ENCODE measurements at places on chromosomes 2 and 18.

DNA sequence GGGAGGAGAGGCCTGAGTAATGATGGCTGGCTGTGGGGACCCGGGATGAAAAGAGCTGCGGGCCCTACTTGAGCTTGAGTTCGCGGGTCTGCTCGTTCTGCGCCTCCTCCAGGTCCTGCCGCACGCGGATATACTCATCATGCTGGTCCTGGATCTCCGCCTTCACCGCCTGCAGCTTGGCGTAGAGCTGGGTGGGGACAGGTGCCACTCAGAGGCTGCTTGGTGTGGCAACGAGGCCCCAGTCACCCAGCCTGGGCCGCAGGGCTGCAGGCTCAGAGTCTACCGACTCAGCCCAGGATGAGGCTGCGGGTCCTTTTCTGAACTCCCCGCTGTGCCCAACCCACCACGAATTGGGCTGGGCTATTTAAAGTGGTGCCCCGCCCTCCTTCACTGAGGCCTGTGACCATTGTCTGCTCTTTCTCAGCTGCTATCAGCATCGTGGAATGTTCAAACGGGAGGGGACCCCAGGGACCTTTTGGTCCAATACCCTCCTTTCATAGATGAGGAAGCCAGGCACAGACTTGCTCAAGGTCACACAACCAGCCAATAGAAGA is 28.0 kb downstream of the KIF3C start:
- no peak for DNase-seq

GRCh38 chr2:220168891-220169546 is 541.6 kb downstream of the SLC4A3 start:
- no peak for DNase-seq

- no peak for DNase-seq
Observed at GRCh38 chr18:21513292-21513691, 87.2 kb downstream of the ESCO1 start.

GRCh38 chr18:22043837-22044236 is 125.6 kb upstream of the GATA6 start:
- no peak for DNase-seq

DNA sequence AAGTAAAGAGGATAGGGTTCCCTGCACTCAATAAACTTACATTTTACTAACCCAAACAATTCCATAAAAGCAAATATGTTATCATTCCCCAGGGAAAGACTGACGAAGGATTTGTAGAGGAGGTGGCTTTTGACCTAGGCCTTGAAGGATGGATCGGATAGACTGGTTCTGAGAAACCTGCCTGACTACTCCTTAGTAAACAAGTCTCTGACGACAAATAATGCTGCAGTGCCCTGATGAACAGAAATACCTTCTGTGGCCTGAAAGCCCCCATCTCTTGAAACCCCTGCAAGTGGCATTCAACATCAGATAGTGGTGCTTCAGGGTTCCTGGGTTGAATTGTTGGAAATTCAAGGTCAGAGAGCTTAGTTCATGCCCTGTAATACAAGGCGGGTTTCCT is 19.2 kb downstream of the PRKCE start:
- DNase-seq: no peak

DNA sequence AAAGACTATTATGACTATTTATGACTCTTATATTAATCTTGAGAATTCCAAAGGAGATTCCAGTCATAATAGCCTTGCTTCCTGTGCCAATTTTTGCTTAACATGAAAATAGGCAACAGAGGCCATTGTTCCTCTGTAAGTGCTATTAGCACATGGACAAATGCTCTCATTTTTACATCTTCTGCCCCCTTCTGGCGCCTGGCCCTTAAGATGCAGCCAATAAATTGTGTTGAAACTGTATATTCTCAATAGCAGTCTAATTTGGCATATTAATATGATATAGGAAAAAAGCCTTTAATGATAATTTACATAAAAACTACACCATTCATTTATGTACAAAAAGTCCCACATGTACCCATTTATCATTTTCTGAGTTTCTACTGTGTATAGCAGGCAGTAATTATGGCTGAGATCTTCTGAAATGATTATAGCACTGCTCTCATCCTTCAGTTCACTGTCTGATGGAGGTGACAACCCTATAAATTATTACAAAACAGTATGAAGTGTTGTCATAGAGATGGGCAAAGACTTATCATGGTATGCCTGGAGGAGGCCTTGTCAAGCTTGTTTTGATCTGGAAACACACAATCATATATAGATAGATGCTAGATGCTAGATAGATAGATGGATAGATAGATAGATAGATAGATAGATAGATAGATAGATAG is 613.3 kb downstream of the TSN start:
- DNase-seq: no peak

- no peak for DNase-seq
Observed at GRCh38 chr2:156379071-156379470, 46.5 kb upstream of the NR4A2 start.

- no peak for DNase-seq
Observed at GRCh38 chr18:49321797-49322461, 138.5 kb downstream of the DYM start.

DNA sequence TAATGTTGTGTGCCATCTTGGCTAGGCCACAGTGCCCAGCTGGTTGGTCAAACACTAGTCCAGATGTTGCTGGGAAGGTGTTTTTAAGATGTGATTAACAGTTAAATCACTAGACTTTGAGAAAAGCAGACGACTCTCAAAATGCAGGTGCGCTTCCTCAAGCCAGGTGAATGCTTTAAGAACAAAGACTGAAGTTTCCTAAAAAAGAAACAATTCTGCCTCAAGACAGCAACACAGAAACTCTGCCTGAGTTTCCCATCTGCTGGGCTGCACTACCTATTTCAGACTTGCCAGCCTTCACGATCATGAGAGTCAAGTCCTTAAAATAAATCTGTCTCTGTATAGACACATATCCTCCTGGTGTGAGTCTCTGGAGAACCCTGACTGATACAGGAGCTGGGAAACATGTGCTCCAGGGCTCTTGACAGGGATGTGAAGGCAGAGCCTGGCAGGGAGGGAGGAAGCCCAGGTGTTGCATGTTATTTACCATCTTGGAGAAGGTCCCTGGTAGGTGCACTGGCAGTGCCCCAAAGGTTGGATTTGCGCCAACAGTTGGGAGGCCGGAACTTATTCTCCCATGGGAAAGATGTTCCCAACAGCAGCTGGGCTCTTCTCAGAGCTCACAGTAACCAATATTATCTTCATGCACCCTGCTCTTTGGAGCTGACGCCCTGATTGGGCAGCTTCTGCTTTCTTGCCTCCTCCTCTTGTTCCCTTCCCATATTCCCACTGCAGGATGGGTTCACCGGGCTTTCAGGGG is 43.9 kb downstream of the ST6GAL2 start:
- DNase-seq: no peak

DNA sequence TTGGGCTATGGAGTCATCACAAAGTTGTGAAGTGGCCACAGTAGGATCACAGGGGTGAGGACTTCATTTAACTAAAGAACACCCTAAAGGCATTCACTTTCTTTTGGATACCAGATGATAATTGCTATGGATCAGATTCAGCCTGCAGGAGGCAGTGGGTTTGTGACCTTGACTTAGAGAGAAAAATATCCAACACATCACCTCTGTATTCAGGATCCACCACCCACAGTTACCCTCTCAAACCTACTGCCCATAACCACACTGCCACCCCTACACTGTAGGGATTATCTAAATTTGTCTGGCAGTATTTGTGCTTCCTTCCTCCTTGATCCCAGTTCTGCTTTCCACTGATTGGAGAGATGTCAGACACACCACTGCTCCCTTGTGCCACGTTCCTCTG is 269.4 kb downstream of the MYCN start:
- DNase-seq: no peak

DNA sequence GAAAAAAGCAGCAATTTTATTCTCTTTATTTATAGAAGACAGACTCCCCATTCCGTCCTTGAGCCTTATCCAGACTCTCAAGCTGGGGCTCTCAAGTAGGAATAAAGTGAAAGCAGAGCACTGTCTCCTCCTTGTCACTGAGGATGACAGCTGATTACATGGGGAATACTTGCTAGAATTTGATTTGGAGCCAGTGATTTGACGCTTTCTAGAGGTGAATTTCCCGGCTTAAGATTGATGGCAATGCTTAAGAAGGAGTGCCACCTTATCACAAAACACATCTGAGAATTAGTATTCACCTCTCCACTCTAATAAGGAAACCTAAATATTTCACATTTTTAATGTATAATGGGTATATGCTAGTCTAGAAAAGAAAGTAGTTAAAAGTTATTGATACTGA is 135.4 kb upstream of the SLC39A10 start:
- DNase-seq: no peak

DNA sequence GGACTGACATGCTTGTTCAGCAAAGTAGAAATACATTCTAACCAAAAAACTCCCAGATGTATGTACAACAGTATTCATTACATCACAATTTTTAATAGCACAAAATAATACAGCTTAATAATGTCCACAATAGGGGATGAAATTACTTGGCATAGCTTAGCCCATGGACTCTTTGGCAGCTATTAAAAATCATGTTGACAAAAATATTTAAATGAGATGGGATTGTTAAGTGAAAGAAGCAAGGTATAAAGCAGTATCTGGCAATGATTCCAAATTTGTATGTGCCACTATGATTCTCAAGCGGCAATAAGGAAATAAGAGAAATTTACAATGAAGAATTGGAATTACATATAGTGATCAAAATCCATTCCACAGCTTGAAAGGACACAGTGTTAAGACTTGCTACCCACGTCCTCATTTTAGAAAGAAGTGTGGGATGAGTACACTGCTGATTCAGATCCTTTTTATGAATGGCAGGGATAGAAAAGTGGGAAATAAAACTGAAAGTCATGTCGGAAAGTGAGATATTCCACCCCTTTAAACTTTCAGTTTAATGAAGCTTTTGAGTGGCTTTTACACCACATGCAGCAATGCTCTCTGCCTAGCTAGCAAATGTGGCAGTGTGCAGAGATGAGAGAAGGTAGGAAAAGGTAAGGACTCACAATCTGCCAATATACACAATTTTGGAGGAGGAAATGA is 2.4 kb downstream of the GAREM1 start:
- DNase-seq: no peak

DNA sequence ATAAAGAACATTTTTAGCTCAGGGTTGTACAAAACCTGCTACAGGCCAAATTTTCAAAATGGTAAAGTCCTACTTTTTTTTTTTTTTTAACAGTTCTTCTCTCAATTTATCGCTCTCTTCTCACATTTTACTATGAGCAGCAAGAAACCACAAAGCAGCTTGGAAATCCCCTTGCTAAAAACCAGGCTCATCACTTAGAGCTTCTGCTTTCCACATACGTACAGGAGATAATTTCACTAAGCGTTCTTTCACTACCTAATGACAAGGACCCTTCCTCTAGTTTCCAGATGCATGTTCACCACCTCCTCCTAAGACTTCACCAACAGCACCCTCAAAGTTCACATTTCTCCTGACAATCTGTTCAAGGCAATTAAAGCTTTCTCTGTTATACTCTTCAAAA is 294.9 kb upstream of the CYRIA start:
- DNase-seq: no peak

DNA sequence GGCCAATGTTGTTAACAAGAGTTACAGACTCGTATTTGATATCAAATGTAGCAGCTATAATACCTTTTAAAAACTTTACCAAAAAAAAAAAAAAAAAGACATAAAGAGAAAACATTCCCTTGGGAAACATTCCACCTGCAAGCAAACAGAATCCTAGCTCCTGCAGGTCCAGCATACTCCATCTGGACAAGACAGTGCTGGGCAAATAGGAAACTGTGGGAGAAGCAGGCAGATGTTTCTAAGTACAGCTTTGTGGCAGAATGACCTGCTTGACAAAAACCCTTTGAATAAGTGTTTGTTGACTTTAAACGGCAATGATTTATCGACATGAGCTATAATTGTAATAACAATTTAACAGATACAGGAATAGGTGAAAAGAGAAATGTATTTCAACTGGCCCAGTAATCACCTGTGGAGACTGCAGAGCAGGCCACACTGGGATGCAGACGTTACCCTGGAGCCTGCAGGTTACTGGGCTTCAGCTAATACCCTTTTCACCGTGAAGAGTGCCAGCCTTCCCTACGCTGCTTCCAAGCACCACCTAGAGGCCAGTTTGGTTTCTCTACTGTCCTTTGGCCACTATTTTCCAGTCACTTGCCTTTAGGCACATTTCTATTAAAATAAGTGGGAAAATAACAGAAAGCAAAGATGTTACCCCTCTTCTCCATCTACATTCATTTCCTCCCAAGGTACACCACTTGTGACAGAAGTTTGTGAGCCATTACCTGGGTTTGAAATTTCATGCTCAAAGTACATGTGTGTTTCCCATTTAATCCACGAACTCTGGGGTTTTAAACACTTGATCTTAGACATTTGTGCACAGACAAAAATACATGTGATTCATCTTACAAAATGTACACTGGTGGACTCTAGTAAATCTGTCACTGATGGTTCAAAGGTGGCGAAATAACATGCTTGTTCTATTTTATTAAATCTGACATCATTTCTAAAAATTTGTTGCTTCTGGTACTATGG is 96.9 kb upstream of the ZNF397 start:
- peak; percentile 29 for DNase-seq
